ENCODE measurements at places on chromosomes 16 and 17.

DNA sequence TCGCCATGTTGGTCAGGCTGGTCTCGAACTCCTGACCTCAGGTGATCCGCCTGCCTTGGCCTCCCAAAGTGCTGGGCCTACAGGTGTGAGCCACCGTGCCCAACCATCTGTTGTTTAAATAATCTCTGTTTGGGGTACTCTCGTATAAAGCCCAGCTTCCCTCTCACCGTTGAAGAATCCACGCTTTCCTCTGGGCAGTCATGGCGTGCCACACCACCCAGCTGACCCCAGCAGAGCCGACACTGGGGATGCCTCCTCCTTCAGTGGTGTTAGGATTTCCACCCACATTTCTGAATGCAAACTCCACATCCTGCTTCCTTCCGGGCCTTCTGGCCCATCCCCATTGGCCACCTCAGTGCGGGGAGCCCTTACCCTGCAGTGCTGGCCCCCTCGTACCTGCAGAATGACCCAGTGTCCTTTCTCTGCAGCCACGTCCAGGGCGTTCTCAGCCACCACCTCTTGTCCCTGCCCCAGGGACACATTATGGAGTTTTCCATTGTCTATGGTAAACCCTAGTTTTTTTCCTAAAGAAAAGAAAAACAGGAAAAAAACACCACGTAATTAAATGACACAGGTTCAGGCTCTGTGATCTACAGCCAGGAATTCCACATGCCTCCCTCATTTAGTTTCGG is 60.4 kb downstream of the PGS1 start:
- peaks cover 15% of the 10 kb centered on the region for H3K4me1 ChIP-seq
- H3K27me3 ChIP-seq, result peaks cover 5% of the 10 kb centered on the region
- no peak overlapping the region for H3K27ac ChIP-seq
- no peaks in the 10 kb centered on the region for H3K36me3 ChIP-seq

DNA sequence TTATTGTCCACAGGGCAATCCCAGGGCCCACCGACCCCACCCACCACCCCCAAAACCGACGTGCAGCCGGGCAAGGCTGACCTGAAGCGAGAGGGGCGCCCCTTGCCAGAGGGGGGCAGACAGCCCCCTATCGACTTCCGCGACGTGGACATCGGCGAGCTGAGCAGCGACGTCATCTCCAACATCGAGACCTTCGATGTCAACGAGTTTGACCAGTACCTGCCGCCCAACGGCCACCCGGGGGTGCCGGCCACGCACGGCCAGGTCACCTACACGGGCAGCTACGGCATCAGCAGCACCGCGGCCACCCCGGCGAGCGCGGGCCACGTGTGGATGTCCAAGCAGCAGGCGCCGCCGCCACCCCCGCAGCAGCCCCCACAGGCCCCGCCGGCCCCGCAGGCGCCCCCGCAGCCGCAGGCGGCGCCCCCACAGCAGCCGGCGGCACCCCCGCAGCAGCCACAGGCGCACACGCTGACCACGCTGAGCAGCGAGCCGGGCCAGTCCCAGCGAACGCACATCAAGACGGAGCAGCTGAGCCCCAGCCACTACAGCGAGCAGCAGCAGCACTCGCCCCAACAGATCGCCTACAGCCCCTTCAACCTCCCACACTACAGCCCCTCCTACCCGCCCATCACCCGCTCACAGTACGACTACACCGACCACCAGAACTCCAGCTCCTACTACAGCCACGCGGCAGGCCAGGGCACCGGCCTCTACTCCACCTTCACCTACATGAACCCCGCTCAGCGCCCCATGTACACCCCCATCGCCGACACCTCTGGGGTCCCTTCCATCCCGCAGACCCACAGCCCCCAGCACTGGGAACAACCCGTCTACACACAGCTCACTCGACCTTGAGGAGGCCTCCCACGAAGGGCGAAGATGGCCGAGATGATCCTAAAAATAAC is 3.0 kb downstream of the SOX9 start:
- H3K27me3 ChIP-seq, result no peaks in the 10 kb centered on the region
- H3K4me1 ChIP-seq, result peaks cover 58% of the 10 kb centered on the region
- H3K4me3 ChIP-seq, result peak overlapping the region; percentile 99
- H3K36me3 ChIP-seq, result peaks cover 10% of the 10 kb centered on the region

DNA sequence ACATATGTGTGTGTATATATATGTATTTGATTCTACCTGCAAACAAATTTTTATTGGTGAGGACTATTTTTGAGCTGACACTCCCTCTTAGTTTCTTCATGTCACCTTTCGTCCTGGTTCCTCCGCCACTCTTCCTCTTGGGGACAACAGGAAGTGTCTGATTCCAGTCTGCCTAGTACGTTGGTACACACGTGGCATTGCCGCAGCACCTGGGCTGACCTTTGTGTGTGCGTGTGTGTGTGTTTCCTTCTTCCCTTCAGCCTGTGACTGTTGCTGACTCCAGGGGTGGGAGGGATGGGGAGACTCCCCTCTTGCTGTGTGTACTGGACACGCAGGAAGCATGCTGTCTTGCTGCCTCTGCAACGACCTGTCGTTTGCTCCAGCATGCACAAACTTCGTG is 29.4 kb upstream of the CACNG5 start:
- no peak for DNase-seq
- peaks cover 1% of the 10 kb centered on the region for H3K36me3 ChIP-seq
- no peak overlapping the region for H3K4me3 ChIP-seq
- no peaks in the 10 kb centered on the region for H3K27me3 ChIP-seq
- no peak overlapping the region for H3K27ac ChIP-seq

DNA sequence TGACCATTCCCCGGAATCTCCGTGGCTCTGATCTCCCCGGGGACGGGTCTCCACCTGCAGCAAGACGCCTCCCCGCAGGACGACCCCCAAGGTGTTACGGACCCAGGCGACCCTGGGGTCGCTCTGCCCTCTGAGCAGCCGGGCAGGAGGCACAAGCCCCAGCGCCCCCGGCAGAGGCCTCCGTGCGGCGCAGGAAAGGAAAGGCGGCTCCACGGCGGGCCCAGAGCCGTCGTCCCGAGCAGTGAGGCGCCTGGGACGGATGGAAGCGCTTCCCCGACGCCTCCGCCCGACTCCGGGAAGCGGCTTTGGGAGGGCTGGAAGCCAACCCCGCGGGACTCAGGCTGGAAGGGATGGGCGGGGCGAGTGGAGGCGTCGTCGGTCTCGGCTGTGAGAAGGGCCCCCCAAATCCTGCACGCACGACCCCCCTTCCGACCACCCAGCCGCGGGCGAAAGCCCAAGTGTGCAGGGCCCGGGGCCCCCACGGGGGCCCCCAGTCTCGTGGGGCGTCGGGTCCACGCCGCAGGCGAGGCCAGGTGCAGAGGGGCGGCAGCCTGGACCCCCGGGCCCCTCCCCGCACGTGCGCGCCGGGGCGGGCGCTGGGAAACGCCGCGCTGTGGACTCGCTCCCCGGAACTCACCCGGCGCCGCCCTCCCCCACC is 32.7 kb upstream of the RPH3AL start:
- H3K4me3 ChIP-seq, result peak overlapping the region; percentile 57
- no peaks in the 10 kb centered on the region for H3K36me3 ChIP-seq
- H3K27me3 ChIP-seq, result 0 out of 2 replicates have a peak, but pooled peaks cover 1% of the 10 kb centered on the region
- peaks cover 53% of the 10 kb centered on the region for H3K4me1 ChIP-seq
- no peak for DNase-seq
- peak overlapping the region; percentile 56 for H3K27ac ChIP-seq
